Fibroblast of the aortic adventitia (primary cell): ENCODE measurements at places on chromosomes 12 and 14.

GRCh38 chr12:84016956-84017355 lies 895.6 kb downstream of the SLC6A15 start:
- DNase-seq: no peak

DNA sequence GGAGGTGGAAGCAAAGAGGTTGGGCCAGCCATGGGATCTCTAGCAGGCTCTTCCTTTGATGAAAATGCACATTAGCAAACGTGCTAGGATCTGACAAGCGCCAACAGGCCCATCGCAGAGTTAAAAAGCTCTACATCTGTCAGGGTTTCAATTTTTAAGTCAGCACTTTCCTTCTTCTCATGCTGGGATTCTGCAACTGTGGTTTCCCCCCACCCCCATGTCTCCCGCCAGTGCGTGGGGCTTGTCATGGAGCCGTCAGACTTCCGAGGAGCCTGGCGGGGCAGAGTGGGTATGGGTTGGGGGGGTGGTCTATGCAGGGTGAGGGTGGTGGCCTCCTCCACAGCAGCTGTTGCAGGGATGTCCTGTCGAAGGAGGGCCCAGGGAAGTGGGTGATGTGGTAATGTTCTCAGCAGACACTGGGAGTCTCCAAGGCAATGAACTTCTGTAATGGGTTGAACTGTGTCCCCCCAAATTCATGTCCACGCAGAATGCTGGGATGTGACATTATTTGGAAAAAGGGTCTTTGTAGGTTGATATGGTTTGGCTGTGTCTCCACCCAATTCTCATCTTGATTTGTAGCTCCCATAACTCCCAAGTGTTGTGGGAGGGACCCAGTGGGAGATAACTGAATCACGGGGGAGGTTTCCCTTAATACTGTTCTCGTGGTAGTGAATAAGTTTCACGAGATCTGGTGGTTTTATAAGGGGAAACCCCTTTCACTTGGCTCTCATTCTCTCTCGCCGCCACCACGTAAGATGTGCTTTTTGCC lies 115.2 kb upstream of the MAP1LC3B2 start:
- DNase-seq: no peak

DNA sequence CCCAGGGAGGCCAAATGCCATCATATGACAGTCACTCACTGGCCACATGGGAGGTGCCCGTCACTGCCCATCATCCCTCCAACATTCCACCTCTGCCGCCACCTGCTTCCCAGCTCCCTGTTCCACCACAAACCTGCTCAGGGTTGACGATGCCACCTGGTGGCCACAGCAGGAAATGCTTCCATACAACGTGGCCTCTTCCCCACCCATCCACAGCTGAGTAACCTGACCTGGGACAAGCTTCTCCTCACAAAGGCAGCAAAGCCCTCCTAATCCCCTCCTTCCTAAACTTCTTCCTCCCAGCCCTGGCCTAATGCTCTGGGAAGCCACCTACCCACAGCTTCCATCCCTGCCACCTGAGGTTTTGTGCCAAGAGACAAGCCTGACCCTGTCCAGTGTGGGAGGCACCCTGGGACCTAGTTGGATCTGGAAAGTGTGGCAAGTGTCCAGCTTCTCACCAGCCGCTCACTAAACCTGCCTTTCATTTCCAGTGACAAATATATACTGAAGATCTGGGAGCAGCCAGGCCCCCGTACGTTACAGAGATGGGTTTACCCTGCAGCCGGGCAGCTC lies 4.3 kb downstream of the DEGS2 start:
- DNase-seq: no peak

- DNase-seq: no peak
Measured at GRCh38 chr14:57751400-57751799, 114.5 kb downstream of the SLC35F4 start.

- DNase-seq: no peak
Measured at GRCh38 chr14:23657959-23658470, 21.9 kb downstream of the DHRS2 start.

DNA sequence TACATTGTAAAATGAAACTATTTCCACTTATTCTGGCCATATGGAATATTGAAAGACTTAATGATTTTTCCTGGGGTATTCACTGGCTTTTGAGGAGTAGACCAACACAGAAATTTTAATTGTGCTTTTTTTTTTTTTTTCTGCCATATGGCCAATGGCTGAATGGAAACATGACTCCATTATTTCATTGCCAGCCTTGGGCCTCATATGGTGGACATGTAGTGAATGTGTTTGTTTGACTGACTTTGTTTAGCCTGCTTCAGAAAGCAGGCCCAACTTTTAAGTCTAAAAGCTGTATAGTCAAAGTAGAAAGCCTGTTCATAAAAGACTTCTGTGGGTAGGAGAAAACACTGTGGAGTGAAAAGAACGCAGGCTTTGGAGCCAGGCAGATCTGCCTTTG lies 2.4 kb downstream of the GNG2 start:
- DNase-seq: no peak

GRCh38 chr12:24718617-24719016 lies 230.3 kb downstream of the BCAT1 start:
- no peak for DNase-seq

DNA sequence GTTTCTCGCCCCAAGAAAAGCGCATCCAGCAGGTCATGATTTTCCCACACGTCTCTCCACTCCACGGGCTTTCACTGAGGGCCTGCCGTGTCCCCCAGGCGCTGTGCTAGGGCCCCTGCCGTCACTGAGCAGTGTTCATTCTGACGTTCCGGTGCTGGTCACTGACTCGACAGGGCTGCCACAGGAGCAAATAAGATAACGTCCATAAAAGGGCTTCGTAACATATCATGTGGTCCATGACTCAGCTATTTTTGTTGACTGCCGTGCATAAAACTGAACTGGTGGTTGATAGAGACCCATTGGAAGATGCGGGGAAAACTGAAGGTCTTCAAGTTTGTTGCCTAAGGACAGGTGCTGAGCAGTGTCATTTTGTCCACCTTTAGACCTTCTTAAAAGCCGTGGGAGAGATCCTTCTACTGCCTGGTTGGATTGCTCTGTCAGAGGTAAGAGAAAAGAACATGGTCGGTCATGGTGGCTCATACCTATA lies 46.3 kb downstream of the ADGRD1 start:
- no peak for DNase-seq

- no peak for DNase-seq
Measured at GRCh38 chr12:114611145-114612018, 72.6 kb downstream of the TBX3 start.

DNA sequence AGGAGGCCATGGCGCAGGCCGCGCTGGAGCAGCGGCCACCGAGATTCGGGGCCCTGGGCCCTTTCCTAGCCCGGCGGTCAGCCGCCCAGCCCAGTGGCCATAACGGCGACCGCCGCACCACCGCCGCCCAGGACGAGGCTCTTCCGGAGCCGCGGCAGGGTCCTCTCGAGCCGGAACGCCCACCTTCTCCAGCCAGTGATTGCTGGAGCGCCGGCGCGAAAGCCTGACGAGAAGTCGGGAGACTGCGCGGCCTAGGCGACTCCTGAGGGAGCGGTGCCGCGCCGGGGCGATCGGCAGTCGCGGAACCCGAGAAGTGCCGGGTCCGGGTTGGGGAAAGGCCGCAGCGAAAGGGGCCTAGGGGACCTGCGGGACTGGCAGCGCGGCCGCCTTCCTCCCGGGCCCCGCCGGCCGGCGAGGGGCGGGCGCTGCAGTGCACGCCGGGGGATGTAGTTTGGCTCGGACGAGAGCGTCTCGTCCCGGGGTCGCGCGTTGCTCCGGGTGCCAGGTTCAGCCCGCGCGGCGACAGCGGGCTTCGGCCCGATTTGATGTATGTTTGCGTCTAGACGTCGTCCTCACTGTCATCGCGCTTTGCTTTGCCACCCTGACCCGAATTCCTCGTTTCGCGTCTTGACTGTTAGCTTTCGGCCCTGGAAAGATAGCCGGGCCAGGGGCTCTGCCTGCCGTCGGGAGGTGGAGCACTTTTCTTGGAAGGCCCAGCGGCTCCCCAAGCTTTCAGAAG lies at the start of gene VTI1B:
Gene VTI1B (minus strand): TSS at position 153 of the 739 bp plus-strand sequence. CDS start 143 bp downstream, at position 10.
- DNase-seq: peak; percentile 68

DNA sequence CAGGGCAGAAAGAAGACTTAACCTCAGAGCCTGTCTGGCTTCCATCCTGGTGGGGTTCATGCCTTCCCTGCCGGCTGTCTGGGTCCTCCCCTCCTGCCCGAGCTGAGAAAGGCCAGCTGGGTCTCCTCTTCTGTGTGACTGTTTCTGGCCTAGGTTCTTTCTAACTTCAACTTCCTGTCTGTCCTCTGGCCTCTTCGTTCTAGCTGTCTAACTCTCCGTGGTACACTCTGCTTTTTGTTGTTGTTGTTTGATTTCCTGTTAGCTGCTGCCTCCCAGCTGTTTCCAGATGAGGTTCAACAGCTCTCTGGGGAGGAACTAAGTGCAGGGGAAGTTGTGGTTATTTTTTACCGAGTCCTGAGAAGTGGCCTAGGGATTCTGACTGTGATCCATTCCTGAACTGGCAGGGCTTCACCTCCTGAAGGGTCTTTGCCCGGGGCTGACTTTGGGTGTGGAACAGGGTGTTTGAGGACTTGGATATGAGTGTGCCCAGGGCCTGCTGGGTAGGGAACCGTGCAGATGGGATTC lies 3.2 kb downstream of the MLXIP start:
- DNase-seq: peak; percentile 78

DNA sequence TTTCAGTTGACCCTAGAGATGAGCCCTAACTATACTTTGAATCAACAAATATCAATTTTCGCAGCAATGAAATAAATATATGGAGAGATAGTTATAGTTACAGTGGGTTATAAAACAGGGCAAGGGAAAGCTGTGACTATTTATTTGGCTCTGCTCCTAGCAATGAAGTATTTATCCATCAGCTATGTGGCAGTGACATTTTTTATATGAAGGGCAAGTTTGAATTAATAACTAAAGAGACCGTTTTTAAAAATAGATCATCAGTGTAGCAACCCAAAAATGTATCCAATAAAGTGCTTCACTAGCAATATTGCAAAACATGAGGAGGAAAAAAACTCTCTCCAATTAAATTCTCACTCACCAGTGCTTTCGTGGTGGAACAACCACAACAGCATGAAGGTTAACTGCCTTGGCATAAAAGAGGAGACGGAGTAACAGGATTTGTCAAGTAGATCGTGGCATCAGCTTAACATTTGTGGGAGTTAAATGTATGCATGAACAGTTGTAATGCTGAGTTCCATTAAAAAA lies 58.1 kb upstream of the NUDT4 start:
- DNase-seq: no peak

DNA sequence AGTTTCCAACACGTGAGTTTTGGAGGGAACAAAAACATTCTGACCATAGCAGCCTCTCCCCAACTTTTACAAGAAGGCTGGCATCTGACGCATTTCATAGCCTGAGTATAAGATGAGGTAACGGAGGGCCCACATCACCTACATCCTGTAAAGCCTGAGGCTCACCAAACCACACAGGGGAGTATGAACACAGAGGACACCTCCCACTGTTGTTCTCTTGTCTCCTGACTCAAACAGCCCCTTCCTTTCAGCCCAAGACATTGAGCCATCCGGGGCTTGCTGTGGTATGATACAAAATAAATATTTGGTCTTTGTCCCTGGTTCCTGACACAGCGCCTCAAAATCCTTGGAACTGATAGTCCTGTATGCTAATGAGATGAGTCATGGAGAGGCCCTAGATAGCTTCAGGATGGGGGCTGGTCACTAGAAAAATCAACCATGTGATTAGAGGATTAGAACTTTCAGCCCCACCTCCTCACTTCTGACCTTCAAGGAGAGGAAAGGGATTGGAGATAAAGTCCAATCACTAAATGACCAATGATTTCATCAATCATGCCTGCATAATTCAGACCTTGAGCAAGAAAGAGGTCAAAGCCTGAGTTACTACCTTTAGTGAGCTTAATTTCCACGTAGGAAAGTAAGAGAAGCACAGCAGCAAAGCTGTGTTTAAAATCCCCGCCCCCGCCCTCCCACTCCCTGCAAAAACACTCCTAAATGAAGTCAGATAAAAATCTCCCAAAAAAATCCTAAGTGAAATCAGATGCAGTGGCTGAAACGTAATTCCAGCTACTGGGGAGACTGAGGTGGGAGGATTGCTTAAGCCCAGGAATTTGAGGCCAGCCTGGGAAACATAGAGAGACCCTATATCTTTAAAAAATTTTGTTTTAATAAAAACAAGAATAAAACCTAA lies 236.4 kb downstream of the PCNX1 start:
- peak; percentile 72 for DNase-seq

- DNase-seq: peak; percentile 6
Measured at GRCh38 chr14:78135450-78135891, 34.7 kb upstream of the NRXN3 start.

DNA sequence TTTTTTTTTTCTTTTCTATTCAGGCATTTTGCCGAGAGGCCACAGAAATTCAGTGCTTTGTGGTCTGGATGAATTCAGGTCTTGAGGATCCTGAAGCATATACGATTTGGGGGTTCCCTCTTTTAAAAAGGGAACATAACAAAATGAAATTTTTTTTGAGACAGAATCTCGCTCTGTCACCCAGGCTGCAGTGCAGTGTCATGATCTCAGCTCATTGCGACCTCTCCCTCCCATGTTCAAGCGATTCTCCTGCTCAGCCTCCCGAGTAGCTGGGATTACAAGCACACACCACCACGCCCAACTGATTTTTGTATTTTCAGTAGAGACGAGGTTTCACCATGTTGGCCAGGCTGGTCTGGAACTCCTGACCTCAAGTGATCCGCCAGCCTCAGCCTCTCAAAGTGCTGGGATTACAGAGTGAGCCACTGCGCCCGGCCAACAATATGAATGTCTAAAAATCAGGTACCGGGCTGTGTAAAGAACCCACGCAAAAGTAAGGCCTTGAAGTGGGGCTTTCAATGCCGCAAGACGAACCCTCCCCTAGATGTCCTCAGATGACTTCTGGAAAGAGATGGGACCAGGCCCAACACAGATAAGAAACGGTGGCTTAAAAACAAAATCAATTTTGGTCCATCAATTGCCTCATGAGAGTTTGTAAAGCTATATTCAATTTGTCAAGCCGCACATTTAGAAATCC lies 30.0 kb downstream of the TESC start:
- no peak for DNase-seq

DNA sequence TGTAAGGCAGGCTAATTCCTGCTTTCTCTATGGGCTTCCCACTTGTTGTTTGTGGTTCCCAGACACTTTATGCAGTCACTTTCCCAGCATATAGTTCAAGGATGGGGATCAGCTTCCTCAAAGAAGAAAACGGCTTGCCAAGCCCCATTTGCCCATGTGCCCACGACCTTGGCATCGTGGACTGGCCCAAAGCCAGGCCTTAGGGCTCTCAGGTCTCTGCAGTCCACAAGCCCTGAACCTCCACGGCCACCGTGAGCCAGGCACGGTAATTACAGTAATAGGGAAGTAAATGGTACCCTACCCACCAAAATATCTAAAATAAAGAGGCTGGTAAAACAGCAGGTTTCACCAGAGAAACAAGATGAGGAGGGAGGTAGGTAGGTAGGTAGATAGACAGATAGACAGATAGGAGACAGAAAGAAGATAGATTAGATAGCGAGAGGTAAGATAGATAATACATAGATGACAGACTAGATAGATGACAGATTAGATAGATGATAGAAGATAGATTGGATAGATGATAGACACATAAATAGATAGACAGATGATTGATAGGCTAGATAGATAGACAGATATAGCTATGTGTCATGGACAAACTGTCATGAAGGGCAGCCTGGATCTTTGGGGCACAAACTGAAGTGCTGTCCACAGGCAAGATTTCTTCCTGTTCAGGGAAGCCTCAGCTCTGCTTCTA lies 163.1 kb downstream of the SLC15A4 start:
- no peak for DNase-seq

GRCh38 chr12:51511546-51512260 lies 79.3 kb upstream of the SCN8A start:
- no peak for DNase-seq

- DNase-seq: no peak
Measured at GRCh38 chr14:67170660-67171059, 18.6 kb upstream of the GARIN2 start.

GRCh38 chr12:47024463-47024862 lies 55.0 kb upstream of the PCED1B start:
- DNase-seq: peak; percentile 66

- no peak for DNase-seq
Measured at GRCh38 chr14:101454229-101454628, 107.1 kb upstream of the DIO3 start.
